ENCODE measurements at places on chromosomes 2 and 18.

DNA sequence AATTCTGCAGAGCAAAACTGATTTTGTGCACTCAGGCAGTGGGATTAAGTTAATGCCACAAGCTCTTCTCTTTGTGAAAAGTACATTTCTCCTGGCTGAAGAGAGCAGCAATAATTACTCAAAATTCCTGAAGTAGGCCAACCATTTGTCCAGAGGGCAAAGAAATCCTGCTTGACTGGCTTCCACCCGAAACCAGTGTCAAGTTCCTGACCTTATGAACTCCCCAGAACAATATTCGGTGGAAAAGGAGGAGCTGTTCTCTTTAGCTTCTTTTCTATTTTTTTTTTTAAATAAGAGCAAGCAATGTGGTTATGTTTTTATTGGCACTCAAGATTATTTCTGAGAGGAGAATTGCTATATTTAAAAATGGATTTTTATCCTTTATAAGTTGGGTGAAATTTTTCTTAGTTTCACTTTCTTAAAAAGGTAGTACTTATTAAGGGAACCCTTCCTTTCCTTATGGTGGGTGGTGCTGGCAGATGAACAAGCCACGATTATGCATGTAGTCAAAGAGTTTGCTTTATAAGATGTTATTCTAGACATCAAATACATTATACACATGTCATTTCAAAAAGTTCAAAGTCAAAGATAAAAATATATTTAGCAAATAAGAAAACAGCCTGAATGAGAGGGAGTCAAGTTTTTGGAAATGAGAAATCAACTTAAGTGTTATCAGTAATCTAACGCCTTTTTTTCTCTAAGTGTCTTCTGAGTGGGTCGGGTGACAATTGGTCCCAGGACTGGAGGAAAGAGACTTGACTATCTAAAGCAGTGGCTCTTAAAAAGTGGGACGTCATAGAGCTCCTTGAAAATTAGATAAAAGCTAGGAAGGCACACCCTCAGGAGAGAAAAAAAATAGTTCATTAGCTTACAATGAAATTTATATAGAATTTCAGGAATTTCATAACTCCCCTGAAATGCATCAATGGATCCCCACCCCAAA is 194.5 kb downstream of the IKZF2 start:
- peak; percentile 52 for ATAC-seq

DNA sequence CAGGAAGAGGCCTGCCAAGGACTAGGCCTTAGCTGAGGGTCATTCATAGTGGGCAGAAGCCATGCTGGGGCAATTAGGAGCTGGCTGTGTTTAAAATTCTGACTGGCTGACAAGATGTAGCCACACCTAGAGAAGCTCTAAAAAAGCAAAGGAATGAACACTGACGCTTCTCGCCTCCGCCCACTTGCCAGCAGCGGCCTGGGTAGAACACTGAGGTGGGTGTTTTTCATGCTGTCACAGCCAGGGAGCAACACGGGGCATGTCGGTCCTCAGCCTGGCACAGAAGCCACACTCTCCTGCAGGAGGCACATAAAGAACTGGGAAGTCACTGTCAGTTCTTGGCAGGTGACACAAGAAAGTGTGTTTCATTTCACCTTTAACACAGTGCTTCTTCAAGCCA is 10.4 kb downstream of the CHST10 start:
- ATAC-seq: no peak

DNA sequence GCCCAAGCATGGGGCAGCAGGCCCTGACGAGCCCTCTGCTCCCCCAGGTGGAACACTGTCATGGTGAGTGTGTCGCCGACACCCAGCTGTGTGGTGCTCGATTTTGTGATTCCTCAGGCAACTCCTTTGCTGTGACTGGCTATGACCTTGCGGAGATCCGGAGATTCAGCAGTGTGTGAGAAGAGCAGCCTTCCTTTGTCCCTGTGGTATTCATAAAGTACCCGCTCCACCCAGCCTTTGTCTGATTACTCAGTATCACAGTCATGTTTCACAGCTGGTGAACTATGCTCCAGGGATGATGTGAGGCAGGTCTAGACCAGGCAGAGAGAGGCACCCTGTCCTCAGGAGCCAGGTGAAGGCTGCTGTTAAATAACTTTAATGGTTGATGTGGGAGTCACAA is 4.0 kb downstream of the WDR54 start:
- no peak for ATAC-seq

DNA sequence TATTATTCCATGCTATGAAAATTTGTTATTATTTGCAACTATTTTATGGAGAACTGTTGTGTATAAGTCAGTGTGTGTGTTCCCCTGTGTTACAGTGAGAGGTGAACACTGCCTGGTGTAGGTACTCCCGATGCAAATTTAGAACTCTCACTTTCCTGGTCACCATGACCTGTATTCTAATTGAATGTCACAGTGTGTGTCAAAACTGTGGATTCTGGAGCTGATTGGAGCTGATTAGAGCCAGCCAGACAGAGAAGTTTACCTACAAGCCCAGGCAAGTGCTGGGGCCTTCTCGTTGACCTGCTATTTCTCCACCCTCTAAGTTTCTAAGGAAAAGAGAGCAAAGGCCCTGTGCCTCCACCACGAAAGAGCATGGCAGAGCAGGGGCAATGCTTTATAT is 216.0 kb downstream of the NYAP2 start:
- ATAC-seq: no peak

DNA sequence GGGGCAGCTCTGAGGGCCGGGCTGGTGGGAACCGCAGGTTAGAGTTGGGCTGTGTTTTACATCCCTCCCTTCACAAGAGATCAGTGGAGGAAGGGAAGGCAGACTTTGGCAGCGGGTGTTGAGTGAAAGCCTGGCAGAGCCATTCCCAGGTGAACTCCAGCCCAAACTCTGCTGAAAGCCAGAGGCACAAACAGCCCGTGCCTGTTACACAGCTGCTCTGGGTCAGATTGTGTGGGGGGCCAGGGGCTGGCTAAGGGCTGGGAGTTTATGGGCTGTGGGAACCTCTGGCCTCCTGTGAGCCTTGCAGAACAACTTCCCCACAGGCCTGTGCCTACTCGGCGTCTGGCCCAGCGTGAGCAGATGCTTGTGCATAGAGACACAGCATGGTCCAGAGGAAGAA is 286.8 kb downstream of the CLIP4 start:
- no peak for ATAC-seq

GRCh38 chr2:68217729-68218128 is 34.6 kb downstream of the PPP3R1 start:
- ATAC-seq: no peak

DNA sequence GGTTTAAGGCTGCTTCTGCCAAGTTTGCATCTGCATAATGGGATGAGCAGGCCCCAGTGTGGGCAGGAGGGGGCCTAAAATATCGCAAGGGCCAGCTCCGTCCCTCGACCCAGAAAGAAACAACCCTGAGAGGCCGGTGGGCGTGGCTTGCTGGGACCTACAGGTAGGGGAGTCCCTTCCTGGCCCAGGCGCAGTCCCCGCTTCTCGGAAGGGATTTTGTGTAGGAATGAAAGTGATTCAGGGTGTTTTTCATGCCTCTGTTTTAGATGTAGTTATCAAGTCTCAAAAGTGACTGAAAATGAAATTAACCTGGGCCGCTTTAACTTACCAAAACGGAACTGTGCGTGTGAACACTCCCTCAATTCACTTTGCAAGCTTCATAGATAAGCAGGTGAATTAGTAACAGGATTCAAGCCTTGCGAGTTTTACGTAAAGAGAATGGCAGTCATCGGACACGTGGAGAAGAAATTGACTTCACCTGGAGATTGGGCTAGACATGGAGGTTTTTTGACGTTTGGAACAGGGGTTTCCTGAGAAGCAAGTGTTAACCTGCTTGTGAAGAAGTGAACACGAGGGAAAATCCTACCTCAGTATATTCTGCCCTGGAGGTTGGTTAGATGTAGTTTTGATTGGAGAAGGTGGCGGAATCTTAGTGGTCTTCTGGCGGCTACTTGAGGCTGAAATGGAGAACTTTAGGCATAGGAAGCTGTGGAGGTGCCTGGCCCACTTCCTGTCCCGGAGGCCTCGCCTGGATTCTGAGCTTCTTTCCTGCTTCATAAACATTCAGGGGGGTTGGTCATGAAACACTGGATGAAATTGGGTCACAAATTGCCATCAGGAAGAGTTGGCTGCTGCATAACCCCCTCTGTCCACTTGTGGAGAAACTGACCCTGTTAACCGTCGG is 1.7 kb downstream of the NCK2 start:
- ATAC-seq: peak; percentile 72

- ATAC-seq: no peak
Measured at GRCh38 chr2:10000541-10000940, 42.8 kb upstream of the KLF11 start.

DNA sequence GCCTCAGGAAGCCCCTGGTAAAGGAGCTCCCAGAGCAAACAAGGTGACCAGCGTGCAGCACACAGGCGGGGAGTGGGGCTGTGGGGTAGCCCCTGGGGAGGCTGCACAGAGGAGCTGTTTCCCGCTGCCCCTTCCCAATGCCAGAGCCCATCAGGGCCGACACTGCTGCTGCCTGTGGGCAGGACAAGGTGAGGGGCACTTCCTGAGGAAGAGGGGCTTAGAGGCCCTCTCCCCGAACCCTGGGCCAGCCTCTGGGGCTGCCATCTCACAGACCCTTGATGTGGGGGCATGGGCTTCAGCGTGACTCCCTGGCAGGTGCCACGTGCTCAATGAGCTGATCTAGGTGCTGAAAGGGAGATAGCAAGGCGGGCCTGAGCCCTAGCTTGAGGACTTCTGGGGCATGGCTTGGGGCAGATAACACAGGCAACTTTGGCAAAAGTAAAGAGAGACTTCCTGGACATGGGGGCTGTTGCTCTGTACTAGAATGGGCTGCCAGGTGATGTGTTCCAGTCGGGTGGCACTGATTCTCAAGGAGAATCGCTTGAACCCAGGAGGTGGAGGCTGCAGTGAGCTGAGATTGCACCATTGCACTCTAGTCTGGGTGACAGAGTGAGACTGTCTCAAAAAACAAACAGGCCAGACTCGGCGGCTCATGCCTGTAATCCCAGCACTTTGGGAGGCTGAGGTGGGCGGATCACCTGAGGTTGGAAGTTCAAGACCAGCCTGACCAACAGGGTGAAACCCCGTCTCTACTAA is 9.9 kb upstream of the KLF11 start:
- no peak for ATAC-seq

DNA sequence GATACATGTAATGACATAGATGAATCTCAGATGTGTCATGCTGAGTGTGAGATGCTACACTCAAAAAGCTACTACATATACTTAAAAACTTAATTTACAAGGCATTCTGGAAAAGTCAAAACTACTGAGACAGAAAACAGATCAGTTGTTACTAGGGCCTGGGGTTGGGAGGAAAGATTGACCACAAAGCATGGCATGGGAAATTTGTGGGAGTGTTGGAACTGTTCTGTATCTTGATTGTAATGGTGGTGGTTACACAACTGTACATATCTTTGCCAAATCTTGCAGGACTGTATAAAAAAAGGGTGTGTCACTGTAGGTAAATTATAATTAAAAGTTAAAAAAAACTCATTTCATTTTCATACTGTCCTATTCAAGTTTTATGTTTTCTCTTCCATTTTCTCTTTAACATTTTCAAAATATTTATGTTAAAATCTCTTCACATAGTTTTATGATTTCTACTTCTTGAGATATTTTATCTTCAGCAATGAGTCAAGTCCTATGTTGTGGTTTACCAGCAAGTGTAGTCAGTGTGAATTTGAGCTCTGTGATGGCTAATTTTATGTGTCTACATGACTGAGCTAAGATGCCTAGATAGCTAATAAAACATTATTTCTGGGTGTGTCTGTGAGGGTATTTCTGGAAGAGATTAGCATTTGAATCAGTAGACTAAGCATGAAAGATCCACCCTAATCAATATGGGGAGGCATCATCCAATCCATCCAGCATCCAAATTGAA is 58.6 kb upstream of the VRK2 start:
- peak; percentile 61 for ATAC-seq

DNA sequence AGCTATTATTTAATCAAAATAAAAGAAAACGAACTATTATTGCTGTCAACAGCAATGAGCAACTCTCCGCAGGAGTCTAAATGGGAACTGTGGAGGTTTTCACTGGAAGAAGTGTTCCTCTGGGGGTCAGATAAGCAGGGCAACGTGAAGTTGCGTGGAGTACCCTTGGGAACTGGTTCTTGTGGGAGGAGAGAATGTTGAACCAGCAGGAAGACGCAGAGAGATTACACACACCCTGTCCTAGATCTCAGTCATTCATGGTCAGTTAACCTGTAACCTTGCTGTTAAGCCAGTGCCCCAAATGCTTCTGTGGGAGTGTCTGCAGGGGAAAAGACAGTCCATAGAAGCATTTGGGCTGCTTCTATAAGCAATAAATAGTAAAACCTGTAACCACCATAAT is 20.4 kb upstream of the CABLES1 start:
- no peak for ATAC-seq

DNA sequence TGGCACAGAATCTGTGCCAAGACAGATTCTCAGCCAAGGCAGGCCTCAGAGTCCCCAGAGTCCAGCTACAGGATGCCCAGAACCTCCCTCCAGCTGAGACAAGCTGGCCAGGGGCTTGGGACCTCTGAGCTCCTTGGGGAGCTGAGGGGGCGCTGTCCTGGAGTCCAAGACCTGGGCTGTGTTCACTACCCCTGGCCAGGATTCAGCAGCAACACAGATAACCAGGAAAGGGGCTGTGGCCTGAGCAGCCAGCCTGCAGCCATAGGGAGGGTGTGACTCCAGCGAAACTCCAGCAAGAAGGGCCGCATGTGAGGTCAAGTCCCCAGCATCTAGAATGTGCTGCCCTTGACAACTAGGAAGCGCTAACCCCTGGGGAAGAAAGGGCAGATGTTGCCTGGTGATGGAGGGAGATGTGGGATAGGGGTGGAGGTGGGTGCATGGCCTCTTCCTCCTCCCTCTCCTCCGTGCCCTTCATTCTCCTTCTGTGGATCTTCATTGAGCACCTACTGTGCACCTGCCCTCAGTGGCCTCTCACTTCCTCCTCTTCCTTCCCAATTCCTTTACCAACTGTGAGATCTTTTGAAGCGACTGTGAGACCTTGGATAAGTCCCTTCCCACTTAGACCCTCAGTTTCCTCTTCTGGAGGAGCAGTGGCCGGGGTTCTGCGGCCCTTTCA is 7.7 kb upstream of the ARID5A start:
- ATAC-seq: no peak

- peak; percentile 84 for ATAC-seq
Measured at GRCh38 chr2:96951125-96951654, 35.2 kb downstream of the FAM178B start.

DNA sequence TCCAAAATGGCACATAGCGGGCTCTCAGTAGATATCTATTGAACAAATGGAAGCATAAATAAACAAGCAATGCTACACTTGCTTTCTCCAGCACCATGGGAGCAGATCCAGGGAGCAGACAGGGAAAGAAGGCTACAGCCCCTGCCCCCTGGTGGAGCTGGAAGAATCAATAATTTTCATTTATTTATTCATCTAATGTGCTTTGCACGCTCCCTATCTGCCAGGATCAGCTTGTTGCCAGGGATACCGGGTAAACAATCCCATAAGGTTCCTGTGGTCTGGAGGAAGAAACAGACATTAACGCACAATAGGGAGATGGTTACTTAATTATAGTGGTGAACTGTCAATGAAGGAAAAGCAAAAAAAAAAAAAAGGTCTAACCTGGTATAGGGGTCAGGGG is 40.1 kb upstream of the CLASP1 start:
- no peak for ATAC-seq

DNA sequence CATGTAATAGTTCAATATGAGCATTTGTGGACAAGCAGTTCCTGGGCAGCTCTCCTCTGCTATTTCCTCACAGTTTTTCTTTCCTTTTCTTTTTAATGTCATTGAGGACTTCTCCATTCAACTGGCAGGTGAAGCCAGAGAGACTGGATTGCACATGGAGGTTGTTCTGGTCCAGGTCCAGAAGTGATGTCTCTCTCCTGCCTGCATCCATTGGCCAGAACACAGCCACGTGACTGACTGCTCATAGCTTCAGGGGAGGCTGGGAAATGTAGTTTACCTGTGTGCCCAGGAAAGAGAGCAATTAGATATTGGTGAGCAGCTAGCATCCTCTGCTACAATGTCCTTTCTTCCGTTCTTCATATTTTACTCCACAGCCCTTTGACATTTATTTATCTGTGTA is 20.2 kb upstream of the ADAM23 start:
- no peak for ATAC-seq

Data from activated CD4-positive, CD25-positive, alpha-beta regulatory T cell treated with anti-CD3 and anti-CD28 coated beads, Interleukin-2, amount 50 U/mL, for 24 hours (primary cell).